ENCODE measurements at places on chromosomes 7 and 10.
A peak's percentile ranks its signal among the peaks of the same experiment; 100 is the strongest.

- DNase-seq, result peak; percentile 67
Measured at GRCh38 chr7:141702047-141702567, at the start of gene DENND11. Gene DENND11, minus strand, starts transcription at chr7:141702166. Its CDS starts 13 bp downstream, at chr7:141702153.

GRCh38 chr7:111006040-111006439 lies 84.9 kb upstream of the LRRN3 start:
- no peak for DNase-seq

DNA sequence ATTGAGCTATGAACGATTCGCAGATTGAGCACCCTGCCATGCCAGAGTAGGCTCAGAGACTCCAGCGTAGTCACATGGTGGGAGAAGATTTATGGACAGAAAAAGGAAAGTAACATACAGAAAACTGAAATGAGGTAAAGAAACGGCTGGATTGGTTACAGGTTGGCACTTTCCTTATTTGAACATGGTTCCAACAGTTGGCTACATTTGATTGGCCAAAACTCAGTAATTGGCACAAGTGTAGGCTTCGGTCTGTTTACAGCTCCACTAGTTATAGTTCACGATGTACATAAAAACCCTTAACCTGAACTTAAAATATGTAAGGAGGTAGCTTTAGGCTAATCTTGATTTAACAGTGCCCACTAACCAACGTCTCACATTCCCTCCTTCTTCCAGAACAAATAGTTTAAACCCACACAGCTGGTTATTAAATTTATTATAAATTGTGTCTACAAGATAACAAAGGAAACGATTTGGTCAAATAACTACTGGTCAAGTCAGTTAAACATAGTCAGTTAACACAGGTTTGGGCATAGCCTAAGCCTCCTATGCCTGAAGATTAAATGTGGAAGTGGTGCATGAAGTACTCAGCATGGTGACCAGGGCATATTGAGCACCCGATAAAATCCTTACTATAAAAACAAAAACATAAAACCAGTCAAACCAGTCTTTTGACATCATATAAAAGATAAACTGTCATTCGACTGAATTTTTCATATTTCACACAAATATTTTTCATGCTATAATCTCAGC lies 17.9 kb upstream of the MTERF1 start:
- no peak for DNase-seq

GRCh38 chr7:115782696-115783490 lies 247.7 kb downstream of the TFEC start:
- DNase-seq, result no peak

- peak; percentile 81 for DNase-seq
Measured at GRCh38 chr10:49123981-49124950, 8.9 kb upstream of the VSTM4 start.

GRCh38 chr7:26187380-26188205 lies 13.0 kb downstream of the HNRNPA2B1 start:
- no peak for DNase-seq

- DNase-seq, result no peak
Measured at GRCh38 chr7:124887247-124887646, 42.4 kb downstream of the POT1 start.

GRCh38 chr7:73983437-73984164 lies 44.4 kb upstream of the ELN start:
- DNase-seq, result no peak

DNA sequence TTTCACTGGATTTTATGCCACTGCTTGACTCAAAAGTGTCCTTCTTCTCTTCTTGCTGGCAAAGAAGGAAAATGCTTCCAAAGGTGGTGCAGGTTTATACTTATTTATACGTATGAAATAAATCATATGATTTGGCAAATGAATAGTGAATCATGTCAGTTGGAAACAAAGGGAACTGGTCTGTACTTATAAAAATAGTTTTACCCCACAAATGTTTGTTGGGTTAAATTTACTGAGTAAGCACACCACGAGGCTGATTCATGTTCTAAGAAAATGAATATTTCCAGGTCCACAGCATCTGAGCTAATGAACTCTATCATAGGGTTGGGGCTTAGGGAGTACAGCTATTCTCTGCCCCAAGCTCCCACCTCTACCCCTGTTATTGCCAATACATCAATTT lies 232.2 kb downstream of the TRIL start:
- DNase-seq, result no peak

DNA sequence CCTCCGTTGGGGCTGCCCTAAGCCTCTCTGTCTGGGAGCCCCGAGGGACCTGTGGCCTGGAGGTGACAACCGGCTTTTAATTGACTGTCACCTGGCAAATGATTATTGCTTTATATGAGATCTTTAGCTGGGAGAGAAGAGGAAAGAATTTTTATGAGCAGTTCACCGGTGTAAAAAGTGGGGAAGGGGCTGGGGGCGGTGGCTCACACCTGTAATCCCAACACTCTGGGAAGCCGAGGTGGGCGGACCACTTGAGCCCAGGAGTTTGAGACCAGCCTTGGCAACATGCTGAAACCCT lies 2.6 kb upstream of the COX19 start:
- no peak for DNase-seq

- no peak for DNase-seq
Measured at GRCh38 chr10:79468841-79469585, 23.6 kb upstream of the ZCCHC24 start.

GRCh38 chr10:78757344-78757925 lies 311.3 kb upstream of the ZMIZ1 start:
- no peak for DNase-seq

DNA sequence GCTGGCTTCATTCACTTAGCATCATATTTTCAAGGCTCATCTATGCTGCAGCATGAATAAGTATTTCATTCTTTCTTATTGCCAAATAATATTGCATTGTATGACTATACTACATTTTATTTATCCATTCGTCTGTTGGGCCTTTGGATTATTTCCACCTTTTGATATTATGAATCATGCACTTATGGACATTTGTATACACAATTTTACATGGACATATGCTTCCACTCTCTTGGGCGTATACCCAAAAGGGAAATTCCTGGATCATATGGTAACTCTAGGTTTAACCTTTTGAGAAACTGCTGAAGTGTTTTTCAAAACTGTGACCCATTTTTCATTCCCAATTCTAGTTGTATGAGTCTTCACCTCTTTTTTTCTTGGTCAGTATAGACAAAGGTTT lies 80.3 kb upstream of the GNAI1 start:
- no peak for DNase-seq

- peak; percentile 70 for DNase-seq
Measured at GRCh38 chr10:49230004-49230403, 41.8 kb upstream of the TMEM273 start.

GRCh38 chr10:93954726-93955363 lies 38.9 kb upstream of the PLCE1 start:
- no peak for DNase-seq

- DNase-seq, result peak; percentile 61
Measured at GRCh38 chr10:105952153-105952552, 1212.4 kb downstream of the SORCS1 start.

DNA sequence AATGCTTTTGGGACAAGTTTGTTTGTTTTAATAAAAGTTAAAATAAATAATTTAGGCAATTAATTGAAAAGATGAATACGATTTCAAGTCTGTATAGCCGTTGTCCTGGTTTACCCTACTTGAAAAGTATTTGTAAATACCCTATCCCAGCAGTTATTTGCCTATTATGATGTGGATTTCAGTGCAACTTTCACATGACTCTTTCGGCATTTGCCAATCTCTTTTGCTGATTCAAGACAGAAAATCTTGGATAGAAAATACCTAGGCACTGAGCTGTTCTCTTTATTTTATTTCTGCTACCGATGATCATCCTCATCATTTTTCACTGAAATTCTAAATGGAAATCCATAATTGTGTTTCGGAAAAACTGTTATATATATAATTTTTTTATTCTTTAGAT lies 125.9 kb upstream of the FZD8 start:
- DNase-seq, result no peak

DNA sequence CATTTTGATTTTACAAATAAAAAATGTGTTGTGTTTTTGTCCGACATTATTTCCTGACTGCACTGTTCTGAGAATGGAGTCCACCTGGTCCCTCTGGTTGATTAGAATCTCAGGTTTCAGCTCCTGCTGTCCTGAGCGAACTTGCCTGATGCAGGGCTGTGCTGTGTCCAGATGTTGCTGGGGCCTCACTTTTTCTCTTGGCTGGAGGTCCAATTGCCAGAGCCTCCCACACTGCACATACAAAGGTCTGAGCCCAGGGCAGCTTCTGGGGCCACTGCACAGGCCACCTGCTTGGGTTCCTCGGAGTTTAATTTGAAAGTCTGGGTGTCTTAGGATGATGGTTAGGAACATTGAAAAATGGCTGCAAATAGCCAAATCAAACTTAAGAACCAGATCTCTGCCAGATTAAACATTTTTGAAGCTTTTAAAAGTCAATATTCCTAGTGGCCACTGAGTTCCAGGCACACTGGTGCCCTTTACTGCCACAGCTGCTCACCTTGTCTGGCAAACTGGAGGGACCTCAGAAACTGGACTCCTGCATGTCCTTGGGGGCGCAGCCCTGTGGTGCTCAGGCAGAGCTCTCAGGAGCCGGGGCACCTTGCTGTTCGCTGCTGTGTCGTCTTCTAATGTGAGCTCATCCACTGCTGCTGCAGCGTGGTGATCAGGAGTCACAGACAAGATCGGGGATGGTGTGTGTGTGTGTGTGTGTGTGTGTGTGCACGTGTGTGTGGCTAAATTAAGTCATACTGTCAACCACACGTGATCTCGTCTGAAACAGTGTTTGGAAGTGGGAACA lies 75.0 kb downstream of the WDR37 start:
- peak; percentile 21 for DNase-seq

DNA sequence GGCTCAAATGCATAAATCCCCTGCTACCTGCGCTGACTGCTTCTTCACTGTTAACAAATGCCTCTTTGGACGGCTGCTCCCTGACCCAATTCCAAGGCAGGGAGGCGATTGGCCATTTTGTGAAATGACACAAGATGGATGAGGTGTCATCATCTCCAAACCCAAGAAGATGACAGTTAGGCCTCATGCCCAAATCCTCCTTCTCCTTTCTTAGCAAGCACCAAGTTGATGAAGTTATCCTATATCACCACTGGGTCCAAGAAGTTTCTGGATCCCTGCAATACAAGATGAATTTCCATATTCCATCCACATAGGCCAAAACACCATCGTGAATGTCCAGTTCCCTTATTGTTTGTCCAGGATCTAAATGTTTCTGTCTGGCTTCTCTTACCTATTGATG lies 98.5 kb upstream of the RAB11FIP2 start:
- no peak for DNase-seq

- DNase-seq, result peak; percentile 70
Measured at GRCh38 chr7:128053023-128053422, 21.8 kb upstream of the LRRC4 start.

- DNase-seq, result no peak
Measured at GRCh38 chr7:51014811-51015210, 232.1 kb upstream of the GRB10 start.

DNA sequence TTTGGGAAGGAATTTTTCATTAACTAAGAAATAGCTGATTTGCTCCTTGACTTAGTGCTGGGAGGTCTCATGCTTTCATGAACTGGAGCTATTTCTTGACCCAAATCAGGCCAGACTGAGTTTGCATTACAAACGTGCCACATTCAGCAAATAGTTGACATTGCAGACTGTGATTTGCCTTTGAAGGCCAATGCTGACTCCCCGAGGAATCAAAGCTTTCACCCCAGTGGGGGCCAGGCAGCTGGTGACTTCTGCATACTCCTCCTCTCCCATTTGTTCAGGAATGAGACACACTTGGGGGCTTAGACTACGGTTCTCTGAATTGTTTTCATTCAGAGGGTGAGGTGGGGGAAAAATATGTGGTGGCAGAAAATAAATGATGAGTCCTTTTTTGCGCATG lies 111.0 kb upstream of the JAZF1 start:
- no peak for DNase-seq

DNA sequence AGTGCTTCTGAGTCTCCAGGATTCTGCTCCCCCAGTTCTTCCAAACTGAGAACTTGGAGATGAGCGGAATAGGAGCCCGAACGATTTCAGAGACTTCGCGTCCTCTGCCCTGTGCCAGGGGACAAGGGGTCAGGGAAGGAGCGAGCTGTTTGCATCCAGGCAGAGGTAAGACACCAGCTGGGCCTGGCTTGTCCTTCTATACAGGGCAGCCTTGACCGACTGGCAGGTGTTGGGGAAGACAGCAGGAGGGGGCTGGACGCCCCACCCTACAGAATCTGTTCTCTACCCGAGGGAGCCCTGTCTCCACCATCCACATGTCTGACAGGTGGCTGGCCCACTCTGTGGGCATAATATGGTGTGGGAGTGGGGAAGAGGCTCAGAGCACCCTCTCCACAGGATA lies 7.1 kb downstream of the SPOCK2 start:
- peak; percentile 67 for DNase-seq

DNA sequence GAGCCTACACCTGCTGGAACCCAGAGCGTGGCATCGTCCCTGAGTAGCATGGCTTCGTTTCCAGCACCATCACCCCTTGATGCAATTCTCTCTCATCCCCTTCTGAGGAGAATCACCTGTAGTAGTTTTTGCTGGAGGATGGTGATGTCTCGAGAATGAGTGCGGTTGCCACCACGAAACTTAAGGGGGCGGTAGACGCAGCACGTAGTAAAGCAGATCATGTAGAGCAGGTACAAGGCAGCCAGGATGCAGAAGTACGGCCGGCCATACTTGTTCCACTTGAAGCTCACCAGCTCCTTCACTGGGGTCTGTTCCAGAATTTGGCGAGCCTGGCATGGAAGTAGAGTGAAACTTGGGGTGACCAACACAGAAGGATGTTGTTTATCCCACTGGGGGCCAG lies 8.1 kb downstream of the TRPV5 start:
- no peak for DNase-seq

DNA sequence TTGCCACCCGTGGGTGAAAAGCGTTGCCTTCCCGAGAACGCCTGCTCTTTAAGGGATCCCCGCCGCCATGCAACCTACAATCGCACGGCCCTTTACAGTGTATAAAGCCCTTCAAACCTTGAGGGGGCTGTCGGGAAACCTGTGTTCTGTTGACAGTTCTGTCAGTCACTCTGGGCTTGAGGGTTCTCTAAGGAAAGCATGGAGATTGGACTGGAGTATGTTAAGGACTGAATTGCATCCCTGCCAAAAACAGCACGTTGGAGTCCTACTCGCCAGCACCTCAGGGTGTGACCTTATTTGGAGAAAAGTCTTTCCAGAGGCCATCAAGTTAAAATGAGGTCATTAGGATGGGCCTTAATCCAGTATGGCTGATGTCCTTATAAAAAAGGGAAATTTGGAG lies 70.6 kb downstream of the PFKFB3 start:
- no peak for DNase-seq

DNA sequence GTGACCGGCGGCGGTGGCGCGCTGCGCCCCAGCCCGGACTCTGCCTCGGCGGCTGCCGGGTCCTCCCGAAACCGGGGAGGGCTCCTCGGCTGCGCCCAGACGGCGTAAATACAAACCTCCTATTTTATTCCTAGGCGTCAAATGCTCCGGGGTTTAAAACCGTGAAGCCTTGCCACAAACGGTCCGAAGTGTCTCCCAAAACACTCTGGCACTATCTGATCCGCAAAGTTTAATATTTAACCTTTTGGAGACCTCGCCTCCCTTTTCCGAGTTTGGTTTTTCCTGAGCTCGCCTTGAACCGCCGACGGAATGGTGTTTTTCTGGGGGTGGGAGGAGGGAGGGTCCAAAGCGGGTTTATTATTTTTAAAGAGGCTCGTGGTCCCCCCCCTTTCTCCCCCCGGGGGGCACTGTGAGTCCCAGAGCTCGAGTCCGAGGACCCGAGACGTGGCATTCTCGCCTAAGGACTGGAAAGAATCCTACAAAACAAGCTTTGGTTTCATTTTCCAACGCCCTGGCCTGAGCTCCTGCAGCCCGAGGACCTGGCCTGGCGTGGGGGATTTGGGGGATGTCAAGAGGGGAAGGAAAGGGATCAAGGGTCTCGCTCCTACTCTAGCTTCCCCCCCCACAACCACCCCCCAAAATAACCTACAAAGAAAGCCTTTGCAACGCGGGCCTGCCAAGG lies 1.8 kb downstream of the TNRC18 start:
- peak; percentile 39 for DNase-seq

Data from NCI-H146 (cell line).